Thymus (tissue), 14 donors: ENCODE measurements at places on chromosomes 7 and 10. TPM values are rescaled to one million over a fixed set of nuclear protein-coding genes. Genes with fewer than 3 reads are reported as not detected.
A peak's percentile ranks its signal among the peaks of the same experiment; 100 is the strongest.

GRCh38 chr7:31858055-31858454 lies 171.0 kb downstream of the PPP1R17 start:
- DNase-seq, result no peak

GRCh38 chr7:47779341-47779771 lies 168.9 kb downstream of the PKD1L1 start:
- no peak for DNase-seq

DNA sequence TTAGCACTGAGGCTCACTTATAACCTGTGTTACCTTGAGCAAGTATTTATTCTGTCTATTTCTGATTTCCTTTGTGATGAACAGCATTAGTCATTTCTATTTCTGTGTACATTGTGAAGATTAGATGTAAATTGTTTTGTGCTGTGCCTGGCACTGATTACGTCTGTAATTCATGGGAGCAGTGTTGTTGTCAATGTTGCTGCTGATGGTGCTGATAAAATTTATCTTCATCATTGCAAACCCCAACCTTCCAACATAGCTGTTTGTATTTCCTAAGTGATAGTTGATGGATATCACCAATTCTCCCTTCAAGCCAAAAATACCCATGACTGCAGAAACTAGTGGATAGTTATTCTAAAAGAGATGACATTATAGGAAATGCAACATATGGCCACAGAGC lies 400.5 kb upstream of the GRM3 start:
- no peak for DNase-seq

DNA sequence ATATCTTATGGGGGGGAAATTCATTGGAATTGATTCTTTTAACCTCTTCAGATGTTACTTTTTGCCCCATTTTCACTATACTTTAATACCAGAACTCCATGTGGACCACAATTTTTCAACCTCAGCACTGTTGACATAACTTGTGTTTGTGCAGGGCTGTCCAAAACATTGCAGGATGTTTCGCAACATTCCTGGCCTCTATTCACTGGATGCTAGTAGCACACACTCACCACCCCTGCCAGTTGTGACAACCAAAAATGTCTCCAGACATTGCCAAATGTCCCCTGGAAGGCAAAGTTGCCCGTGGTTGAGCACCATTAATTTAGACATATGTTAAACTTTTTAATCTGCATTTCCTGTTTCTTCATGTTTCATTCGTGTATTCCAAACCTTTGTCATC lies 234.7 kb downstream of the GFRA1 start:
- no peak for DNase-seq

GRCh38 chr7:101605611-101606497 lies 23.2 kb downstream of the MYL10 start:
- no peak for DNase-seq

DNA sequence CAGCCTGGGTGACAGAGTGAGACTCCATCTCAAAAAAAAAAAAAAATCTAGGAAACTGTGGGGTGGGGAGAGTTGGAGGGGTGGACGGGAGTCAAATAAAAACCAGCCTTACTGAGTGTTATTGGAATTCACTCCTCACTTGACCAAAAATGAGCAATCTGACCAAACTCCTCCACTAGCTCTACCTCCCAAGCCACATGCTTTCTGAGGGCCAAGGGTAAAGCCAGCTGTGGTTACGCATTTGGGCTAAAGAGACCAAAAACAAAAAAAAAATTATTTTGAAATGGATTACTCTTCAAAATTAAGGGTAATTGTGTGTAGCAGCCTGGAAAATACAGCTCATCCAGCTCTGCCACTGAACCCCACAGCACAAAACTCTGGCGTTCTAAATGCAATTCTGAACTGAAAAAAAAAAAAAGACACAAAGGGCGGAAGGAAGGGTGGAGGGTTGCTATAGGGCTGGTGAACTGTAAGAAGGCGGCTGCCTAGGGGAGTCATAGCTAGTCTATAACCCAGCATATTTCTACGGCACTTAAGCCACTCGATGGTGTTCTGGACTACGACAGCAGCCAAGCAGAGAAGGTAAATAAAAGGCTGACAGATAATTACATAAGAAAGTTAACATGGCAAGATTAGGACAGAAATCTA lies 7.8 kb downstream of the ELMO1 start:
- DNase-seq, result peak; percentile 32

- DNase-seq, result peak; percentile 38
These were observed 30.6 kb downstream of the TLX1 start for GRCh38 chr10:101161494-101162299.

DNA sequence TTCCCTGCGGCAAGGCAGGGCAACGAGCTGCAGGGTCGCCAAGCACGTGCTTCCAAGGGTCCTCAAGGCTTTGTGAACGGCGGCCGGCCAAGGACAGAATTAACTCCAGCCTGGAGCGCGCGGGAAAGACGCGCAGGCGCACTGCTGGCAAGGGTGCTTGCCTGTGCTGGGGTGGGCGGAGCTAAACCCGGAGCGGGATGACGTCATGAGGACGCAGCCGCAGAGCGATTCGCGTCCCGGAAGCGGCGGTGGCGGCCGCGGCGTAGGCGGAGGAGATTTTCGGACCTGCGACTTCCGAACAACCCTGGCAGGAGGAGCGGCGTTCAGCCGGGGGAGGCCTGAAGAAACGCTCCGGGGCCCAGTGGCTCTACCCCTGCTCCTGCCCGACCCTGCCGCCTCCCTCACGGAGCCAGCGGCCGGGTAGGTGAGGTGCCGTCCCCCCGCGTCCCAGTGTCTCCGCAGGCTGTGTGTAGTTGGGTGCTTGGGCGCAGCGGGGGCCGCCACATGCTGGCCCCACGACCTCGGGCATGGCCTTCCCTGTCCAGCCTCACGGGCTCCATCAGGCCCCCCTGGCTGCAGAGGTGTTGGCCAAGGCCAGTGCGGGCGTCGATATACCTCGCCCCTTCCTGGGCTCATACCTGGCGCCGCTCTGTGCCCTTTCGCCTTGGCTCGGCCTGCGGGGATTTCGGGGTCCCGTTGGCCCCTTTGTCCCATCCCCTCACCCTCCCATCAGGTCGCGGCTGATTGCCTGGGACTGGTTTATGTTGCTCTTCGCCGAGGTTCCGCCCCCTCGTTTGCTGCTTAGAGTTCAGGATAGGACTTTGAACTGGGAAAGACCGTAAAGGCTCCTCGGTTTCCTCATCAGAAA lies at the start of gene ZFYVE27:
TSS of gene ZFYVE27 (plus strand) at position 227 of the 868 bp plus-strand sequence. CDS start 1,350 bp downstream, outside the sequence.
- DNase-seq, result peak; percentile 94

- DNase-seq, result no peak
These were observed 96.6 kb downstream of the ZNF248 start for GRCh38 chr10:37760817-37761216.

GRCh38 chr7:143393267-143394041 lies 12.3 kb downstream of the ZYX start:
- no peak for DNase-seq

DNA sequence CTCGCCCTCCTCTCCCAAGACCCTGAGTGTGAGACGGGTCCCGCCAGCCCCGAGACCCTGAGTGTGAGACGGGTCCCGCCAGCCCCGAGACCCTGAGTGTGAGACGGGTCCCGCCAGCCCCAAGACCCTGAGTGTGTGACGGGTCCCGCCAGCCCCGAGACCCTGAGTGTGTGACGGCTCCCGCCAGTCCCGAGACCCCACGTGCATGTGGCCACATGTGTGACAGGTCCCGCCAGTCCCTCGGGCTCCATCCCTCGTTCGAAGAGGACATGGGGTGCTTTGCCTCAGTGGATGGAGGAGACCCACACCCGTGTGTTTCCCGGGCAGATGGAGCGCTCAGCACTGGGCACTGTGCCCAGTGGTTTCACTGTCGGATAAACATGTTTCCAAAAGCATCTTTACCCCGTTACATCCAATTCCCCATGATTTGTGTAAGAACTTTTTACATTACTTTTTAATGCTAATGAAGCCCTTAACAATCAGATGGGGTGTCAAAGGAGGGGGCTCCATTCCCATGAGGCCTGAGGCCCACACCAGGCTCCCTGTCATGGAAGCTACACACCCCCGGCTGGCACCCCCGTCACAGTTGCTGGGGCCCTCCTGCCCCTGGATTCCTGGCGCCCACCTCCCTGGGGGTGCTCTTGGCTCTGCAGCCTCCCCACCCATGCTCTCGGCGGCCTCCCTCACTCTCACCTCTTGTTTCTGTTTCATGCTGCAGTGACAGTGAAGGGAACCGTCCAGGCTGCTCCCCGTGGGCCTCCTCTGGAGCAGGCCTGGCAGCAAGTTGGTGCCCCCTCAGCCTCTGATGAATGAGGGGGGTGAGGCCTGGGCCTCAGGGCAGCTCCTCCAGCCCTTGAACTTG lies 48.5 kb upstream of the CFAP46 start:
- no peak for DNase-seq

DNA sequence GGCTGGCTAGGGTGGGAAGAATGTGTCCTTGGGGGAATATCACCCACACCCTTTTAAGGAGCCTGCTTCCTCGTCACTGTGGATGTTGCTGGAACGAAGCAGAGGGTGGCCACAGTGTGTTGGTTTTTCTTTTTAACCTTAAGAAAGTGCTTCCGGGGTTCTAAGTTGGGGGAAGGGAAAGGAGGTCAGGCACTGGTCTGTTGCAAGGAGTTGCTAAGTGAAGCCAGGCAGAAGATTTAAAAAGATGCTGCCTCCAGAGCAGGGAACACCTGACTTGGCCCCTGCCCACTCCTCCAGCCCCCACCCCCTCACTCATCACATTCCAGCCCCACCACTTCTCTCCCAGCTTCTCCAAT lies 213.1 kb downstream of the EMX2 start:
- no peak for DNase-seq

GRCh38 chr7:127937066-127937680 lies 94.1 kb downstream of the LRRC4 start:
- DNase-seq, result no peak

DNA sequence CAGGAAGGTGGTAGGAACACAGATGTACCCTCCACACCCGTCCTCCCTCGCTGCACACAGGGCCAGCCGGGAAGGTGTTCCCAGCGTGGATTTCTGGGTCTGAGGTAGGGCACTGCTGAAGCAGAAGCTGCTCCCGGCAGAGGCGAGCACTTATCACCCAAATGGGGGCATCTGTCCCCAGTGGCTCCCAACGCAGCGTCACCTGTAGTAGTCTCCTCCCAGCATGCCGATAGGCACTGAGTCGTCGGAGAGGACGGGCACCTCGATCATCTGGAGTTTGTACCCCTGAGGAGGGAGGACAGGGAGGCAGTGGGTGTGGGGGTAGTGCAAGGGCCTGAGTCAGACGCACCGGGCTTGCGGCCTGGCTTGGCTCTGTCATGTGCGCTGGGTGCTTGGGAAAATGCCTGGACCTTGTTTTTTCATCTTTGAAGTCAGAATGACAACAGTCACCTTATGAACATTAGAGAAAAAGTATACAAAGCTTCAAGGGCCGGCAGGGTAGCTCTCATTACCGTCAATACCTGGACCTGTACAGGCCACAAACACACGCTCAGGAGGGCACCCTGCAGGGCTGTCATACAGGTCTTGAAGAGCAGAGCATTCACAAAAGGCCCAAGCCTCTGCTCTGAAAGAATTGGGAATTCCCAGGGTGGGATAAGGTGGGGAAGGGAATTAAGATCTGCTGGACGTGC lies 3.1 kb upstream of the PYROXD2 start:
- no peak for DNase-seq

DNA sequence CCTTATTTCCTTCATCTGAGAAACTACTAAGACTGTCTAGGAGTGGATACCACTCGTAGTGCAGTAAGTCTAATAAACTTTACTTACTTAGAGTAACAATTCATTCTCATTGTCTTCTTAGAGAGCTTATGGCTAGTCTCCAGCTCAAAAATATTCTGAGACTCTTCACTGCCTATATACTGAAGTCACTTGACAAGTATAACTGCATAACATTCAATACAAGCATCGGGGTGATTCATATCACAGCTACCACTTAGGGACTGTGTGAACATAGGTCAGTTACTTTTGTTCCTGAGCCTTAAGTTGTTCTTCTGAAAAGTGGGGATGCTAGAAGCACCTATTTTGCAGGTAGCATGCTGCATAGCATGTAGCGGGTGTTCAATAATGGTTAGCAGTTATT lies 111.0 kb downstream of the HTR7 start:
- no peak for DNase-seq

DNA sequence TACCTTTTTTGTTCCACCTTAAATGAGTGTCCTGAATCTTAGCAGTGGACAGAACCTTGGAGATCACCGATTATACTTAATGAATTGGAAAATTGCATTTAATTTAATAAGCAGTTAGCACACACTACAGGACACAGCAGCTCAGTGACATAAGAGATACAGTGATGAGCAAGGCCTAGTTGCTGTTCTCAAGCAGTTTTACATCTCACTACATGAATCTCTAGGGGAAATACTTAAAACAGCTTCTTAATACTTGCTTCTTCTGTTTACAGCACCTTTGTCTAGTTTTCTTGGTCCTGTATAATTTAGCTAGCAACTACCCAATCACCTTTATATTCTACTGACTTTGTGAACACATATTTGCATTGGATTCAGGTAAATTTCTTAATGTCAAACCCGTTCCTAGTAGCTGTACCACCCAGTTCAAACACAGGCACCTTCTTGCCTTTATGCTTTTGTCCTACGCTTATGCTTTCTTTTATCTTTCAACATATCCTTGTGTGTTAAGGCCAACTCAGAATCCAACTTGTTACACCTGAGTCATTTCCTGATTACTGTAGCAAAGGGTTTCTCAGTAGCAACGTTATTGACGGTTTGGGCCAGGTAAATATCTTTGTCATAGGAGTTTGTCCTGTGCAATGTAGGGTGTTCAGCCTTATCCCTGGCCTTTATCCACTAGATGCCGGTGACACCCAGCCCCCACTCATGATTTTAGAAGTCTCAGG lies 1.8 kb downstream of the STAM start:
- DNase-seq, result no peak

GRCh38 chr7:48052748-48053147 lies 17.4 kb downstream of the C7orf57 start:
- DNase-seq, result no peak

DNA sequence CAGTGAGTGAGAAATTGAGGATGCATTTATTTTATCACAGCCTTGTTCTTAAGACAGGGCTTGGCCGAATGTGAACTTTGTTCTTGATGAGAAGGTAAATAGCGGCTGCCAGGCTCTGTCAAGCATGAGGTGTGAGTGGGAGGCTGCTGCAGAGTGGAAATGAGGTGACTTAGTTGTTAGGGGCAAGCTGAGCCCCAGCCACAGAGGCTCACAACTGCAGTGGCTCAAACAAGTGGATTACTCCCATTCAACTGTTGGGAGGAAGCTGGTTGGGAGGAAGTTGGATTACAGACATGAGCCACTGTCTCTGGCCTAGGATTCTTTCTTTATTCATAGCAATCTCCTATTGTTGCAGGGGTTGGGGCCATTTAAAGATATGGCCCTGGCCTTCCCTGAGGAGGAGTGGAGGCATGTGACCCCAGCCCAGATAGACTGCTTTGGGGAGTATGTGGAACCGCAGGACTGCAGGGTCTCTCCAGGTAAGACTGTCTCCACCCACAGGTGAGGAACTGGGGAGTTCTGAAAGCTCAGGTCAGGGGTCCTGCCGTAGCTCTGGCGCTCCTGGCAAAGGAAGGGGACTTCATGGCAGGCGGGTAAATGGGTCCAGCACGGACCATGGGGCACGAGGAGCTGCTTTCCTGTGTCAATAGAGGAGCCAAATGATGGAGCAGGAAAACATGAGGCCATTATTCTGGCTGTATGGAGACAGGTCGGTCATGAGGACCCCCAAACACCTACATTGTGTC lies 7.1 kb downstream of the ZSCAN25 start:
- no peak for DNase-seq

- DNase-seq, result no peak
These were observed 181.4 kb downstream of the SUGCT start for GRCh38 chr7:40316176-40316575.

- DNase-seq, result no peak
These were observed 414 bp downstream of the HOXA2 start for GRCh38 chr7:27101957-27102580.

Gene TAS2R39
- total RNA-seq, result not detected

Gene YWHAG
- 16.0 TPM for total RNA-seq

Gene SH2B2
- total RNA-seq, result 0.76 TPM

Gene AS3MT
- 5.2 TPM for total RNA-seq

Gene SHTN1
- 5.8 TPM for total RNA-seq

Gene ANKRD2
- total RNA-seq, result 0.05 TPM

Gene KAZALD1
- total RNA-seq, result 2.8 TPM

Gene CACNA2D1
- total RNA-seq, result 8.4 TPM
